Caco-2 (cell line): ENCODE measurements at places on chromosomes 2 and 18. TPM values are rescaled to one million over a fixed set of nuclear protein-coding genes. Genes with fewer than 3 reads are reported as not detected.
A peak's percentile ranks its signal among the peaks of the same experiment; 100 is the strongest.

GRCh38 chr2:218860950-218861381 is 1.4 kb downstream of the WNT6 start:
- DNase-seq: peak; percentile 93
- peaks cover 43% of the 10 kb centered on the region for H3K4me1 ChIP-seq
- peaks cover 6% of the 10 kb centered on the region for H3K27me3 ChIP-seq

- no peaks in the 10 kb centered on the region for H3K4me1 ChIP-seq
- no peaks in the 10 kb centered on the region for H3K36me3 ChIP-seq
- H3K27me3 ChIP-seq: no peaks in the 10 kb centered on the region
- DNase-seq: no peak
- H3K4me3 ChIP-seq: no peak overlapping the region
- H3K27ac ChIP-seq: no peak overlapping the region
These were observed 240.5 kb downstream of the AGPS start for GRCh38 chr2:177633111-177633510.

DNA sequence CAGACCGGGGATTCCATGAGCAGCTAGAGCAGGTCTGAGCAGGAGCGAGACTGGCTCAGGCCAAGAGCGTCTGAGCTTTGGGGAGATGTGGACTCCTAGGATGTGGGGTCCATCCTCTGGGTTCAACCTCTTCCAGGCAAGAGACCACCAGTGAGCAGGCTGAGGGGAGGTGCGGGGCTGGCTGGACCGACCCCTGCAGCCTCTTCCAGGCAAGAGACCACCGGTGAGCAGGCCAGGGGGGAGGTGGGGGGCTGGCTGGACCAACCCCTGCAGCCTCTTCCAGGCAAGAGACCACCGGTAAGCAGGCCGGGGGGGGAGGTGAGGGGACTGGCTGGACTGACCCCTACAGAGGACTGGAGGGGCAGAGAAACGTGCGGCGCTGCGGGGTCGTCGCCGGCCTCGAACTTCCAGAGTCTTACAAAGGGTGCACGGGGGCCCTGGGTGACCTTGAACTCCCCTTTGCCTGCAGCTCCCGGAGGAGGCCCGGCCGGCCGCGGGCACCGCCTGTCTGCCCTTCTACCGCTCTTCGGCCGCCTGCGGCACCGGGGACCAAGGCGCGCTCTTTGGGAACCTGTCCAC is 63.4 kb downstream of the TPO start:
- H3K27me3 ChIP-seq: no peaks in the 10 kb centered on the region
- no peaks in the 10 kb centered on the region for H3K4me1 ChIP-seq
- no peak overlapping the region for H3K27ac ChIP-seq
- H3K36me3 ChIP-seq: no peaks in the 10 kb centered on the region

Gene CNNM3
- total RNA-seq: 62.5 and 69.1 TPM in 2 replicates

Gene SMAD7
- total RNA-seq: 9.3 and 9.5 TPM in 2 replicates
